ENCODE measurements at places on chromosomes 11 and 22.

DNA sequence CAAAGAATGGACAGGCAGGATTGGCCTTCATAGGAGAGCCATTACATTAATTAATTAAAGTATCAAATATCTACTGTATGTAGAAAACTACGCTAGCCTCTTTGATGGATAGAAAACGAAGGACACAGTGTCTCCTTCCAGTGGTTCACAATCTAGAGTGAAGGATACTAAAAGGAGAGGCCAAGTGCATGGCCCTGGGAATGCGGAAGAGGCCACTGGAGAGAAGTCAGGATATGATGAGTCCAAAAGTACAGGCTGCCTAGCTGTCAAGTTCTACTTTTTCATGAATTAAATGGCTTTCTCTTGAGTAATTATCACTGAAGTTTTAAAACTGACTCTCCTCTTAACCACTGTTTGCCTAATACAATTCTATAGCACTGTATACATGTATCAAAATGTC lies 41.9 kb downstream of the ATG16L2 start:
- no peak for DNase-seq

- DNase-seq = no peak
Measured at GRCh38 chr11:38330578-38330977, 1732.5 kb upstream of the RAG2 start.

DNA sequence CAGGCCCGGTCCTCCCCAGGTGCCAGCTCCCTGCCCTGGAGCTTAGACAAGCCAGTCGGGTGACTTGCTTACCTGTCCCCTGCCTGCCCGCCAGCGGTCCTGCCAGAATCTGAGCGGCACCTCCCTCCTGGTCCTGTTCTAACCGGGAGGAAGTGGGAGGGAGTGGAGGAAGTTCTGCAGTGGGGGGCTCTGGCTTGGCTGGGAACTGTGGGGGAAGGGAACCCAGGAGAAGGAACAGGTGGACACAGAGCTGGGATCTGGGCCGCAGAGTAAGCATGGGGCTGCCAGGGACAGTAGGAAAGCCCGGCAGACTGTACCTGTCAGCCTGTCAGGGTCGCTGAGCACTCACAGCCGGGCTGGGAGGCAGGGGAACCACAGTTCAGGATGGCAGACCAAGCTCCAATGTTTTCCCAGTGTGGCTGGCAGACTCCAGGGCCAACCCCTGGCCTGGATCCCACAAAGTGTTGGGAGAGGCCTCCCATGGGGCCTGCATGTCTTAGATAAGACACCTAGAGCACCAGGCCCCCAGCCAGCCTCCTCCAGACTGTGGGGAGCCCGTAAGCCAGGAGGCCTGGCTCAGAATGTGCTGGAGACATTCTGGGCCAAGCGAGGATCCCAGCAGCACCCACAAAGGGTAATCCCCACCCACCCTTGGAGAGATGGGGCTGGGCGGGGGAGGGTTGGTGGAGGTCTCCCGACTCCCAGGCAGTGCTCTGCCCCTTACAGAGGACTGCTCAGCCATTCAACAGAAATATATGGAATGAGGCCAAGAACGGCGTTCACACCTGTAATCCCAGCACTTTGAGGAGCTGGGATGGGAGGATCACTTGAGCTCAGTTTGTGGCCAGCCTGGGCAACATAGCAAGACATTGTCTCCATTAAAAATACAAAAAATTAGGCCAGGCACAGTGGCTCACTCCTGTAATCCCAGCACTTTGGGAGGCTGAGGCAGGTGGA lies 2.3 kb downstream of the CYB5R3 start:
- no peak for DNase-seq

DNA sequence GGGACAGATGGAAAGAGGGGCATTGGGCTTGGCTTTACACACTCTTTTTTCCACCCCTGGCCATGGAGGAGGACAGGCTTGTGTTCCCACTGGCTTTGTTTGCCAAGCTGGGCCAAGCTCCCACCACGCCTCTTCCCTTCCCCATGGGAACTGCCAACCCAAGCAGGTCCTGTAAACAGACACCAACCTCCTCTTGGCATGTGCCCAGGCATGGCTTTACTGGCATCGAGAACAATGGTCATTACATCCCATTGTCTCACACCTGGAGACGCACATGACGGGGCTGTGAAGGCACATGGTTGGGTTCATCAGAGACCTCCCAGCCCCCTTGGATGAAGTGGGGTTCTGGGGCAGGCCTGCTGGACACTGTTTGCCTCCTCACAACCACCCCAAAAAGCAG lies 11.7 kb downstream of the SEC14L3 start:
- no peak for DNase-seq

DNA sequence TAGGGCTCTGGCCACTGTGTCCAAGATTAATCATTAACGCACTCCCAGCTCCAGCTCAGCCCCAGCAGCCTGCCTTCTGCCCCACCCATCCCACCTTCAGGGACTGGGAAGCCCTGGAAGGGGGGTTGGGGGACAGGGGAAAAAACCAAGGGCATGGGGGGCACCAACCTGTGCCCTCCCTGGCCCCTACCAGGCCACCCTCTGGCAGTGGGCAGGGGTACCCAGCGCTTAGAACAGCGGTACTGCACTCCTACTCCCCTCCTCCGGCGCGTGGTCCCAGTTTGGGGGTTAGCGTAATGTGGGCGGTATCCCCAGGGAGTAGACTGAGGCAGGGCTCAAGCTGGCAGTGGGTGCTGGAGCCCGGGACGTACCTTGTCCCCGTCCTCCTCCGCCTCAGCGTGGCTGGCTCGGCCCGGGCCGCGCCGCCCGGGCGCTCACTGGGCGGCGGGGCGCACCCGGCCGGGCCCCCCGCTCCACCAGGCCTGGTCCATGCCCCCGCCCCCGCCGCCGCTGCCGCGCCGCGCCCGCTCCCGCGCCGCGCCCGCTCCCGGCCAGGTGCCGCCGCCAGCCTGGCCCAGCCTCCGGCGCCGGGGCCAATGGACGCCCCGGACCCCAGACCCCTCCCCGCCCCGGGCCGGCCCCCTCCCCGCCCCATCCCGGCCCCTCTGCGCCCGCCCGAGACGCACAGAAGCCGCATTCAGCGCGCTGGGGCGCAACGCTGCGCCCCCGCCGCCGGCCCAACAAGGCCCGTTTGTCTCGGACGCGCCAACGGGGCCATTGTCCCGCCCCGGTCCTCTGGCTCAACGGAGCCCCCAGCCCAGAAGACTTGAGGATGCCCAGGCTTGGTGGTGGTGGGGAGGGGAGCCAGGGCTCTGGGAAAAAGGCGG lies at the start of gene GAL3ST1:
Gene GAL3ST1 (minus strand): TSS at position 571 of the 887 bp plus-strand sequence. CDS start 17,273 bp downstream, outside the sequence.
- no peak for DNase-seq

DNA sequence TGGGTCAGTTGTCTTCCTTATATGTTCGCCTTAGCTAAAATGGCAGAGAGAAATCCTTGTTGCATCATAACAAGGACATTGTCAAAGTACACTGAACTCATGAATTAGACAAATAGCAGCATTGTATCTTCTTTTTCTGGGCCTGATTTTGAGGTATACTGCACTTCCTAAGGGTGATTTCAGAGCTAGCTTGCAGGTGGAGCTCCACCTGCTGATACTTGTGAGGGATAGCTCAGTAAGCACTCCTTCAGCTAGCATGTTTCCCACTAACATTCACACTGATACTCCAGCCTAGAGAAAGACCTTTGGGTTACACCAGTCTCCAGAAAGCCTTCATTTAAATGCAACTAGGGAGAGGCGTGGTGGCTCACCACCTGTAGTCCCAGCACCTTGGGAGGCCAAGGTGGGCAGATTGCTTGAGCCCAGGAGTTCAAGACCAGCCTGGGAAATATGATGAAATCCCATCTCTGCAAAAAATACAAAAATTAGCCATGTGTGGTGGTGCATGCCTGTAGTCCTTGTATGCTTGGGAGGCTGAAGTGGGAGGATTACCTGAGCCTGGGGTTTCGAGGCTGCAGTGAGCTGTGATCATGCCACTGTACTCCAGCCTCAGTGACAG lies 29.8 kb downstream of the JAM3 start:
- no peak for DNase-seq

- no peak for DNase-seq
Measured at GRCh38 chr11:44333271-44334218, 23.6 kb upstream of the ALX4 start.
